Ureter (tissue), 1 donor: ENCODE measurements at places on chromosomes 7 and 10. TPM values are rescaled to one million over a fixed set of nuclear protein-coding genes. Genes with fewer than 3 reads are reported as not detected.

HECTD2 gene
- 23.4 TPM for total RNA-seq

DENND2A gene
- 14.9 TPM for total RNA-seq

PAX4 gene
- not detected for total RNA-seq

NPFFR1 gene
- 0.05 TPM for total RNA-seq

PTF1A gene
- total RNA-seq: not detected

ELOVL3 gene
- 0.47 TPM for total RNA-seq

MCM7 gene
- total RNA-seq: 52.4 TPM

GRM3 gene
- total RNA-seq: not detected

XRCC2 gene
- 0.96 TPM for total RNA-seq

RINT1 gene
- 17.2 TPM for total RNA-seq

- no peak for DNase-seq
Observed at GRCh38 chr7:135710417-135711138, 17.4 kb downstream of the SLC13A4 start.

DNA sequence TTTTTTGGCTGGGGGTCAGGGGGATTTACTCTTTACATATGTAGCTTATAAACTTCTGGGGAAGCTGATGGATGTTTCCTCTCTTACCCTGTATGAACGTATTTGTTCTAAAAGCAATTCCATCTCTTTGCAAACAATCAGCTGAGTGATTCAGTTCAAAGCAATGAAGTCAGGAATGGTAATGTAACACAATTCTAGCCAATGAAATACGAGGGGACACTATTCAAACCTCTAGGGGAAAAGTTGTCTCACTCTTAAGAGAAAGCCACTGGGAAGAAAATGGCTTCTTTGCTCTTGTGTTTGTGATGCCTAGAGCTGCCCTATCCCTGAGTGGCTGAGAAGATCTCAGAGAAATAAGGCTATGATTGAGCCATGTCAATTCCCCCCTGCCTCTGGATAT is 134.8 kb upstream of the SEMA3C start:
- no peak for DNase-seq

GRCh38 chr7:112019932-112020331 is 186.3 kb downstream of the DOCK4 start:
- no peak for DNase-seq

GRCh38 chr10:60149003-60149402 is 240.7 kb downstream of the ANK3 start:
- DNase-seq: no peak

- no peak for DNase-seq
Observed at GRCh38 chr10:54985732-54986131, 184.7 kb upstream of the PCDH15 start.

GRCh38 chr10:108252771-108253170 is 1088.3 kb upstream of the SORCS1 start:
- DNase-seq: no peak

DNA sequence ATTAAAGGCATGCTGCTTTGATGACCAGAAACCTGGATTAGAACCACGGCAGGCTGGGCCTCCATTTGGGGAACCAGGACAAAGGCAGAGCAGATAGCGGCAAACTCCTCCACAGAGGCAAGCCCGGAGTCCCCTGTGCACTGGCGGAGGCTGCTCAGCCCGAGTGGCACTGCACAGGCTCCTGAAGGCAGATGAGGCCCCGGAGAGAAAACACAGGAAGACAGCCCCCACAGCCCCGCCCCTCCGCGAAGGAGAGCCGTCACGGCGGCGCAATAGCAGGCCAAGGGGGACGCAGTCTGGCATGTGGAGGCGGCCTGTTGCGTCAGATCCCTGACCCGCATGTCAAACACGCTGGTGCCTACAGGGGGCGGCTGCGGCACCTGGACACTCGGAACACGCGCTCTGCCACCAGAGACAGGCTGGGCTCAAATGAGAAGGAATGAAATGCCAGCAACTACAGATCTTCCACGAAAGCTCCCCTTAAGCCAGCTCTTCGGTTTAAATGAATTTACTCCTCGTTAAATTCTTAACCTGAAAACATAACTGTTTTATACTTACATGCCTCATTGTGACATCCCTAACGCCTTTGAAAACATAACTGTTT is 128.5 kb downstream of the MAD1L1 start:
- peak; percentile 88 for DNase-seq

- no peak for DNase-seq
Observed at GRCh38 chr10:7399533-7399932, 11.3 kb downstream of the SFMBT2 start.

GRCh38 chr7:25770670-25771069 is 381.3 kb upstream of the NFE2L3 start:
- DNase-seq: no peak

DNA sequence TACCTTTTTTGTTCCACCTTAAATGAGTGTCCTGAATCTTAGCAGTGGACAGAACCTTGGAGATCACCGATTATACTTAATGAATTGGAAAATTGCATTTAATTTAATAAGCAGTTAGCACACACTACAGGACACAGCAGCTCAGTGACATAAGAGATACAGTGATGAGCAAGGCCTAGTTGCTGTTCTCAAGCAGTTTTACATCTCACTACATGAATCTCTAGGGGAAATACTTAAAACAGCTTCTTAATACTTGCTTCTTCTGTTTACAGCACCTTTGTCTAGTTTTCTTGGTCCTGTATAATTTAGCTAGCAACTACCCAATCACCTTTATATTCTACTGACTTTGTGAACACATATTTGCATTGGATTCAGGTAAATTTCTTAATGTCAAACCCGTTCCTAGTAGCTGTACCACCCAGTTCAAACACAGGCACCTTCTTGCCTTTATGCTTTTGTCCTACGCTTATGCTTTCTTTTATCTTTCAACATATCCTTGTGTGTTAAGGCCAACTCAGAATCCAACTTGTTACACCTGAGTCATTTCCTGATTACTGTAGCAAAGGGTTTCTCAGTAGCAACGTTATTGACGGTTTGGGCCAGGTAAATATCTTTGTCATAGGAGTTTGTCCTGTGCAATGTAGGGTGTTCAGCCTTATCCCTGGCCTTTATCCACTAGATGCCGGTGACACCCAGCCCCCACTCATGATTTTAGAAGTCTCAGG is 1.8 kb downstream of the STAM start:
- no peak for DNase-seq

- no peak for DNase-seq
Observed at GRCh38 chr10:13593535-13593934, 6.8 kb downstream of the PRPF18 start.

- peak; percentile 46 for DNase-seq
Observed at GRCh38 chr10:93993782-93994437, at the start of gene PLCE1. PLCE1 (plus strand) TSS chr10:93993931; CDS start chr10:94031047, 37,116 bp downstream.

DNA sequence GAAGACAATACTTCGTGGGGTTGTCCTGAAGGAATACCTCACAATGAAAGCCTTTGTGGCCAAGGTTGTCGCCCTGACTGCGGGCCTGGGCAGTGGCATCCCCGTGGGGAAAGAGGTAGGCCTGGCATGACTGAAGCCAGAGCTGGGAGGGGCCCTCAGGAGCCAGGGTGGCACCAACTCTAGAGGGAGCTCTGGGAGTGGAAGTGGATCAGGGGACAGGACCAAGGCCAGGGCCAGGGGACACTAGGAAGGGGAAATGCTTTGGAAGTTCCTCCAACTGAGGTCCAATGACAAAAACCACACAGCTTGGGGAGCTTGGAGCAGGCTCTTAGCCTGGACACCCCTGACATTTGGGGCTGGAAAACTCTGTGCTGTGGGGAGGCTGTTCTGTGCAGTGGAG is 5.8 kb downstream of the CLCN1 start:
- DNase-seq: no peak

GRCh38 chr7:44617225-44617890 is 10.9 kb downstream of the OGDH start:
- no peak for DNase-seq

DNA sequence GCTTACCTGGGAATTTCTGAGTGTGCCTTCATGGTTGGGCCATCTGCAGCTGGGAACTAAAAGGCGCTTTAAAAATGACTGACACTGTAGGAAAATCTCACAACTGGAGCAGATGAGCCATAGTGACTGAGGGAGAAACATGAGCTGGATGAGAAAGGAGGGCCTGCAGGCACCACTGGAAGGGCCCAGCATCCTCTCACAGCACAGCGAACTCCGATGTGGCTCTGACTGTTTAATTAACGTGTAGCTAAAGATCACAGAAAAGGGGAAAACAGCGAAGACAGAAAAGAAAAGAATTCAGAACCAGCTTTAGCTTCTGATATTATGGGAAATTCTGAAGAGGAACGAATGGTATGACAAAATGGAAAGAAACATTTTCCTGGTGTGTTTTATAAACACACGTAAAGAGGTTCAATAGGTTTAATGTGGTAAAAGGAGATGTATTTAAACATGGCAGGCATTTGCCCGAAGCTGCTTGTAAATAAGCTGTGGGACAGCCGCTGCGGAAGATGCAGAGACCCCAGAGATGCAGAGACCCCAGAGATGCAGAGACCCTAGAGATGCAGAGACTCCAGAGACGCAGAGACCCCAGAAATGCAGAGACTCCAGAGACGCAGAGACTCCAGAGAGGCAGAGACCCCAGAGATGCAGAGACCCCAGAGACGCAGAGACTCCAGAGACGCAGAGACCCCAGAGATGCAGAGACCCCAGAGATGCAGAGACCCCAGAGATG is 534.3 kb downstream of the PTPRN2 start:
- no peak for DNase-seq

DNA sequence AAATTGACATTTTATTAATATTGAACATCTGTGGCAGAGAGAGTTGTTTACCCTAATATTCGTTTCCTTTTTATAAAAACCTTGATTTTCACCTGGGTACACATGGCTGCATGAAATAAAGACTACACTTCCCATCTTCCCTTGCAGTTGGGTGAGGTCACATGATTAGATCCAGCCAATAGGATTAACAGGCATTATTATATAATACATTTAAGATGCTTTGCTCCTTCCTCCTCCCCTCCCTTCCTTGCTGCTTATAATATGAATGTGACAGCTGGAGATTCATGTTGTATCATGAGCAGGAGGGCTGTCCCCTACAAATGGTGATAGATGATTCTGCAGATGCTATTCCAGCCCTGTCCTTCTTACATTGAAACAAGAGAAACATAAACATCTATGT is 146.6 kb downstream of the SH2D4B start:
- DNase-seq: no peak

DNA sequence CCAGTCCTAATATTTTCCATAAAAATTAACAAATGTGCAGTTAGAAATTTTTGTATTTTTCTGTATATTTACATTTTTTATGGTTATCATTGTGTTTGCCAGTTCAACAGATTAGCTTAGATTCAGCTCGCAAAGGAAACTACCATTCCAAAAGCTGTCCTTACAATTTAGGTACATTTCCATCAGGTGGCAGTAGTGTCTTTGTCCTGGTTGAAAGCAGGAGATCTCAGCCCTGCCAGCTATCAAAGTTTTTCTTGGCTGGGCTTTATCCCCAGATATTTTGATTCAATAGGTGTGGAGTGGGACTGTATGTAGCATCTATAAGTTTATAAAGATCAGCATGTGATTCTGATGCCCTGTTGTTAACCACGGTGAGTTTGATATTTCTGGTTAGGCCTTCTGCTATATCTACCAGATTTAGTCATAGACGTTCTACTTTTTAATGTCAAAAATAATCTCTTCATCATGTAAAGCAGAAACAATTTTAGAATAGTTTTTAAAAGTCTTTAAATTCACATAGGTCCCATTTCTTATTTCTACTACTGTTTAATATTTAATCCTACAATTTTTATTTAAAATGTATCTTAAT is 15.5 kb upstream of the ICA1 start:
- no peak for DNase-seq

- no peak for DNase-seq
Observed at GRCh38 chr10:114035791-114036190, 7.9 kb upstream of the ADRB1 start.

- DNase-seq: no peak
Observed at GRCh38 chr7:2108501-2109250, 124.1 kb downstream of the MAD1L1 start.

DNA sequence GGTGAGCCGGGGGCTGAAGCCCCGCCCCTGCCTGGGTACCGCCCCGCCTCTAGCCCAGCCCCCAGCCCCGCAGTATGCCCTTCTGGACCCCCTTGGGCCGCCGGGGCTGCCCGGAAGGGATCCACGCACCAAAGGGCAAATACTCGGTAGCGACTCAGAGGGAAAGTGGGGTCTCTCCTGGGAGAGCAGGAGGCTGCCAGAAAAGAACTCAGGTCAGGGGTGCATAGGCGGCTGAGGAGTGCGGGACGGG is 796 bp downstream of the FBXL15 start:
- no peak for DNase-seq

DNA sequence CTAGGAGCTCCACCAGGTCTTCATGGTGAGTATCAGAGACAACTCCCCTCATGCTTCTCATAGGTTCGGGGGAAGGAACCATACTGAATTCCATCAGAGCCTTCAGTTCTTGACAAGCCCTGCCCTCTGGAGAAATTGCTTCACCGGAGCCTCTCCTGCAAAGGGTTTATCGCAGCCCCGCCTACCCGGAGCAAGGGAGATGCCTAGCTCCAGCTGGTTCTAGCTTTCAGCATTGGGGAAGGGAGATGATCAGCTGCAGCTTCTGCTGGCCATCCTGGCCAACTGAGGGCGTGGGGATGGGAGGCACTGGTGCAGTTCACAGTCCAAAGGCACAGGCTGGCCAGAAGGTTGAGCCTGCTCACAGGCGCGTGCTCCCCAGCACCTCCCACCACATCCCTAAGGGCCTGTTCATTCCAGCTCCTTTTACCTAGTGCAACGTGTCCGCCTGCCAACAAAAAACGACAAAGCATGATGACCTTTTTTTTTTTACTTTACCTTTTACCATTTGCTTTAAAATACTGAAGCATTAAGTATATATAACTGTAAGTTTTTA is 31.2 kb downstream of the LANCL2 start:
- DNase-seq: no peak

DNA sequence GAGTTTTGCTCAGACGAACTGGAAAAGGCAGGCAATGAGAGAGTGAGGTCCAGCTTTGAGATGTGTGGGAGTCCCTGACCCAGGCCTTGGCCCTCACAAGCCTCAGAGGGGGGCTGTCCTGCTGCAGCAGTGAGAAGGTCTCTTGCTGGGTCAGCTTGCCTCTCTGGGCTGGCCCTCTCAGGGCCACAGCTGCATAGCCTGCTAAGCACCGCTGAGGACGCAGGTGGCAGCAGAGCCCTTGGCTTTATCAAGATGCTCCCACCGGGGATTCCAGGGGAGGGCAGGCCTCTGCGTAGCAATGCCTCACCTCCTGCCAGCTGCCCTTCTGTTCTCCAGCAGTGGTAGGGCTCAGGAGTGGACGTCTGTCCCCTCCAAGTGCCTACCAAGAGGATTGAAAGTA is 128.7 kb downstream of the COBL start:
- no peak for DNase-seq

GRCh38 chr10:35642793-35643114 is 658 bp upstream of the FZD8 start:
- DNase-seq: no peak

- DNase-seq: peak; percentile 82
Observed at GRCh38 chr10:97542169-97543024, 30.2 kb upstream of the ANKRD2 start.
